ENCODE measurements at places on chromosomes 4 and X. TPM values are rescaled to one million over a fixed set of nuclear protein-coding genes. Genes with fewer than 3 reads are reported as not detected.

Gene GLRB
- 6.1 TPM for total RNA-seq

GRCh38 chrX:122220644-122221373, 963.3 kb upstream of the GRIA3 start:
- peak; percentile 87 for DNase-seq
- H3K4me1 ChIP-seq: peaks cover 36% of the 10 kb centered on the region
- peak overlapping the region; percentile 62 for H3K4me3 ChIP-seq

GRCh38 chr4:48813964-48814363, 16.9 kb upstream of the OCIAD1 start:
- H3K36me3 ChIP-seq: no peaks in the 10 kb centered on the region
- no peak overlapping the region for H3K27ac ChIP-seq

DNA sequence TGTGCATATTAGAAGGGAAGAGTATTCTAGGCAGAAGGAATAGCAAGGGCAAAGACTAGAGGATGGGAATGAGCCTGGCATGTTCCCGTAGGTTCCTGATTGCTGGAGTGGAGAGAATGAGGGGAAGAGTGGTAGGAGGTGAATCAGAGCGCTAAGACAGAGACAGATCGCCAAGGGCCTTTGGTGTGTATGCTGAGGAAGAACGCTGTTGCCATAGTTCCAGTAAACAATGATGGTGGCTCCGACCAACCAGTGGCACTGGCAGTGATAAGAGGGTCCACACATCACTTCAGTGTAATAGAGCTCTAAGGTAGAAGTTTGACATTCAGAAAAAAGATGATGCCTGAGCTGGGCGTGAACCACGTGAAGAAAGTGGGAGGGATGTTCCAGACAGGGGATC, 966 bp downstream of the TBC1D25 start:
- H3K27ac ChIP-seq: no peak overlapping the region
- peak; percentile 2 for DNase-seq
- H3K36me3 ChIP-seq: no peaks in the 10 kb centered on the region
- no peaks in the 10 kb centered on the region for H3K4me1 ChIP-seq
- H3K4me3 ChIP-seq: peak overlapping the region; percentile 56
- no peaks in the 10 kb centered on the region for H3K27me3 ChIP-seq

GRCh38 chr4:181443021-181443420, 800.2 kb upstream of the TENM3 start:
- DNase-seq: no peak
- no peaks in the 10 kb centered on the region for H3K27me3 ChIP-seq
- no peaks in the 10 kb centered on the region for H3K36me3 ChIP-seq
- H3K27ac ChIP-seq: no peak overlapping the region
- H3K4me3 ChIP-seq: no peak overlapping the region

DNA sequence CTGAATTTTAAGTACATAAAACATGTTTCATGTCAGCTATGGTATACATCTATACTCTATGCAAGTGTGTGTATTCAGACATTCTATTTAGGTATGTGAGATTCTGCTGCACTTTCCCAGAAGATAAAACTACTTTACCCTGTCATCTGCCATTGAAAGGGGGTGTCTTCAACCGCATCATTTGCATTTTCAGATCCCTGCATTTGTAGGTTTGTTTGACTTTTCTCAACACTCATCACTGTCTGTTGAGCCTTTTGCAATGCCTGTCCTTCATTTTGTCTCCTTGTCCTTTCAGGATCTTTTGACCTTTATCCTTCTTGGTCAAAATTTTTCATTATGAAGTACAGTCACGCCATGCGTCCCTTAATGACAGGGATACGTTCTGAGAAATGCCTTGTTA, 103.5 kb downstream of the TMA16 start:
- H3K4me1 ChIP-seq: no peaks in the 10 kb centered on the region
- no peaks in the 10 kb centered on the region for H3K27me3 ChIP-seq
- H3K27ac ChIP-seq: no peak overlapping the region
- H3K36me3 ChIP-seq: no peaks in the 10 kb centered on the region
- DNase-seq: no peak

DNA sequence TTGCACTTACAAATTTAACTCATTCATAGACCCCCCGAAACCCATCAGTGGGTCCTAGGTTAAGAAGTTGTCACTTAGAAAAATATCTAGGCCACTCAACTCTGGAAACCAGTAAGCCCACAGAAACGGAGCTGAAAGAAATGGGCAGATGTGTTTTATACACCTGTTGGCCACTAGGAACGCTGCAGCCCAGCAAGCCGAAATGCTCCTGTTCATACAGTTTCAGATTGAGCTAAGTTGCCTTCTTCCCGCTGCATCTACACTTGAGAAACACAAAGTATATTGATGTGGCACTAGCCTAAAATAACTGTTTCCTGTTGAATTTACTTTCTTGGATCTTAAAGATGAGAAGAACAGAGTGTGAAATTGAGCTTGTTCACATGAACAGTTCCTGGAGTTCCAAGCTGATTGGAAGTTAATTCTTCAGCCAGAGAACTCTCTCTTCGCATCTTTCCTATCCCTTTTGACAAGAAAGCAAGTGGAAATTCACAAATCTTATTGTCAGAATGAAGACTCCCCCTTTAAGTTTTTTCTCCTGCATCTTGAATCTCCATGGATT, 174.1 kb downstream of the RBMX2 start:
- no peak overlapping the region for H3K27ac ChIP-seq
- H3K4me1 ChIP-seq: no peaks in the 10 kb centered on the region
- no peak overlapping the region for H3K4me3 ChIP-seq
- no peaks in the 10 kb centered on the region for H3K36me3 ChIP-seq
- H3K27me3 ChIP-seq: no peaks in the 10 kb centered on the region
- DNase-seq: peak; percentile 57

GRCh38 chr4:180814875-180815417, 1428.3 kb upstream of the TENM3 start:
- H3K27ac ChIP-seq: no peak overlapping the region
- no peaks in the 10 kb centered on the region for H3K27me3 ChIP-seq
- no peaks in the 10 kb centered on the region for H3K36me3 ChIP-seq
- no peak for DNase-seq
- H3K4me3 ChIP-seq: no peak overlapping the region

Gene DCHS2
- 0.43 TPM for total RNA-seq

- H3K4me3 ChIP-seq: no peak overlapping the region
These were observed 44.6 kb downstream of the PALLD start for GRCh38 chr4:168541266-168541953.

DNA sequence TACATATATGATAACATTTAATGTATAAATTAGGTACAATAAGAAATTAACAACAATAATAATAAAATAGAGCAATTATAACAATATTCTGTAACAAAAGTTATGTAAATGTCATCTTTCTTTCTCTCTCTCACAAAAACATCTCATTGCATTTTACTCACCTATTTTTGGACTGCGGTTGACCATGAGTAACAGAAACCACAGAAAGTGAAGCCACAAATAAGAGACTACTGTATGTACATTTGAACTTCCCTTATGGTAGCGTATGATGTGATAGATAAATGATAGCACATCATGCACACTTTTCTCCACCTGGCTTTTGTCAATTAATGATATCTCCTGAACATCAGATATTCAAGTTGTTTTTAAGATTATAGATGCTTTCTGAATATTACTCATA, 80.5 kb downstream of the HNRNPD start:
- no peak overlapping the region for H3K27ac ChIP-seq
- no peak for DNase-seq
- H3K36me3 ChIP-seq: no peaks in the 10 kb centered on the region
- no peaks in the 10 kb centered on the region for H3K4me1 ChIP-seq

Gene LRRC66
- total RNA-seq: 1.0 TPM

DNA sequence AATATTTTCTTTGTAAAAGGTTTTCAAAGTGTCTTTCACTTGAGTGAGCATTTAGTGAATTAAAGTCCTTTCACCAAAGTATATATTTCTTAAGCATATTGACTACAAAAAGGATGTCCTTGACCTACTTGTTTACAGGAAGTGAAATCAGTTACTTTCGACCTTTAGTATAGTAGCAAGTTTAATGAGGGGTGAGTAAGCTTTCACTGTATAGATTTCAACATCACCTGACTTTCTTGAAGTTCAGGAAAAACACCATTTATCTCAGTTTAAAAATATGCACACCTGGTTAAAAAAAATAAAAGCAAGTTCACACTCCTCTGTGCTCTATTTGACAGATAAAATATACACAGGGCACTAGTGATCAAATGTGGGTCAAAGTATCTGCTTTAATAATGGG, 88.1 kb downstream of the CCSER1 start:
- no peaks in the 10 kb centered on the region for H3K27me3 ChIP-seq
- no peak for DNase-seq
- H3K4me3 ChIP-seq: no peak overlapping the region
- H3K4me1 ChIP-seq: no peaks in the 10 kb centered on the region

Gene ELF2
- total RNA-seq: 44.3 TPM

DNA sequence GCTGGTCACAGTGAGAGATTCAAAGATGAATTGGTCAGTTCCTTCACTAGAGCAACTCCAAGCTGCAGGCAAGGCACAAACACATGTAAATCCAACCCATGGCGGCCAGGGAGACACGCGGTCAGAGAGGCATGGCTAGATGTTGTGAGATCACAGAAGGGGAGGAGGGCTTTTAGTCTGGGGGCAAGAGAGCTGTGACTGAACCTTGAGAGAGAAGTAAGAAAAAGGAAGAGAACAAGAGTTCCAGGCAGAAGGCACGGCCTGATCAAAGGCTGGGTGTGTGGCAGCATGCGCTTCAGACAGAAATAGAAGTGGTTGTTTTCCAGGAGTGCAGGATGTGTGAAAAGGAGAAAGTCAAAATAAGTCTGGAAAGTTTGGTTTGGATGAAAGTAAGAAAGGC, 15.9 kb downstream of the CCDC149 start:
- H3K4me1 ChIP-seq: no peaks in the 10 kb centered on the region
- H3K27ac ChIP-seq: no peak overlapping the region
- no peak overlapping the region for H3K4me3 ChIP-seq
- H3K36me3 ChIP-seq: no peaks in the 10 kb centered on the region
- no peak for DNase-seq

GRCh38 chr4:101103381-101104142, 243.8 kb downstream of the PPP3CA start:
- no peak for DNase-seq
- H3K27me3 ChIP-seq: no peaks in the 10 kb centered on the region
- H3K27ac ChIP-seq: peak overlapping the region; percentile 1

DNA sequence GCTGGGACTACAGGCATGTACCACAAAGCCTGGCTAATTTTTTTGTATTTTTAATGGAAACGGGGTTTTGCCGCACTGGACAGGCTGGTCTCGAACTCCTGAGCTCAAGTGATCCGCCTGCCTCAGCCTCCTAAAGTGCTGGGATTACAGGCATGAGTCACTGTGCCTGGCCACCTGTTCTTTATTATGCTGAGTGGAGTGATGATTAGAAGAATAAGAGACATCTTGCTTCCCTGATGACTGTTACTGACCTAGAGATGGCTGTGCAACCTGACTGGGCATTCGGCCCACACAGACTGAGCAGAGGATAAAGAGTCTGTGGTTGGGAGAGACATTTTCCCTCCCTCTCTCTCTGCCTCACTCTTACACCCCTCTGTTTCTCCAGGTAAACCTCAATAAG, 56.7 kb downstream of the SPINK2 start:
- no peak for DNase-seq
- no peaks in the 10 kb centered on the region for H3K36me3 ChIP-seq
- no peak overlapping the region for H3K4me3 ChIP-seq
- H3K4me1 ChIP-seq: peaks cover 4% of the 10 kb centered on the region

DNA sequence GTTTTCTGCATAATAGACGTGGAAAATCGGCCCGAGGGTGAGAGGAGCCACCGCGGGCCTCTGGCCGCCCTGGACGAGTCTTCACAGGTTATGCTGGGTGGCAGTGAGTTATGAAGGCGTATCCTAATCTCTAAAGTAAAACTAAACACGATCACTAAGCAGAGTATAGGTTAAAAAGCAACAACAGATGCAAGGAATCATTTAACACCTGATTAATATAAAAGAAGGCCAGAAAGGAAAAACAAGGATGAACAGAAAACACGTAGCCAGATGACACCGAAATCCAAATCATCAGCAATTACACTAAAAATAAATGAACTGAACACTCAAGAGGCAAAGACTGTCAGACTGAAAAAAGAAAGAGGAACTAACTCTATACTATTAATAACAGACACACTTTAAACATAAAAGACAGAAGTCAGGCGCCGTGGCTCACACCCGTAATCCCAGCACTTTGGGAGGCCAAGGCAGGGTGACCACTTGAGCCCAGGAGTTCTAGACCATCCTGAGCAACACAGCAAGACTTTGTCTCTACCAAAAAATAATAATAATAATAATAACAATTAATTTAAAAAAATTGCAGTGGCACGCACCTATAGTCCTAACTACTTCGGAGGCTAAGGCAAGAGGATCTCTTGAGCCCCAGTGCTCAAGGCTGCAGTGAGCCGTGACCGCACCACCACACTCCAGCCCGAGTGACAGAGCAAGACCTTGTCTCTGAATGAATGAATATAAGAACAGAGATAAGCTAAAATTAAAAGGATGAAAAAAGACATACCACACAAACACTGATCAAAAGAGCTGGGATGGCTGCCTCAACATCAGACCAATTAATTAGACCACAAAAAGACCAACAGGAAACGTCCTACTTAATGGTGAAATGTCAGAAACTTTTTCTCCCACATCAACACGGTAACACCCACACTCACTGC, 30.0 kb downstream of the CTBP1 start:
- H3K4me1 ChIP-seq: no peaks in the 10 kb centered on the region
- DNase-seq: no peak
- H3K27me3 ChIP-seq: no peaks in the 10 kb centered on the region
- H3K27ac ChIP-seq: no peak overlapping the region
